ENCODE measurements at places on chromosomes 4 and X.

DNA sequence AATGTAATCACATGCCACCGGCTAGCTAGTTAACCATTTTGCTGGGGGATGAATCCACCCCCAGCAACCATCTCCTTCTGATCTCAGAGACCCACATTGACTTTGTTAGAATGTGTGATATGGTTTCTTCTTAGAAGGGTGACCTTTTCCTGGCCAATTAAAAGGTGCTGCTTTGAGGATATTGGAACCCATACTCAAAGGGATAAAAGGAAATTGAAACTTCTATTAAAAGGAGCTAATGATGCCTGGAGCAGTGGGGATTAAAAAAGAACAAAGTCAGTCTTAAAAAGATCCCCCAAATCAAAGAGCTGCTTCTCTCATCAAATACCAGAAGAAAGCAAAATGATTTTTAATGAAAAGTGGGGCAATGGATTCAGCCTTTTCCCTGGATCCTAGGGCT lies 214.1 kb downstream of the SHROOM3 start:
- no peak for DNase-seq

DNA sequence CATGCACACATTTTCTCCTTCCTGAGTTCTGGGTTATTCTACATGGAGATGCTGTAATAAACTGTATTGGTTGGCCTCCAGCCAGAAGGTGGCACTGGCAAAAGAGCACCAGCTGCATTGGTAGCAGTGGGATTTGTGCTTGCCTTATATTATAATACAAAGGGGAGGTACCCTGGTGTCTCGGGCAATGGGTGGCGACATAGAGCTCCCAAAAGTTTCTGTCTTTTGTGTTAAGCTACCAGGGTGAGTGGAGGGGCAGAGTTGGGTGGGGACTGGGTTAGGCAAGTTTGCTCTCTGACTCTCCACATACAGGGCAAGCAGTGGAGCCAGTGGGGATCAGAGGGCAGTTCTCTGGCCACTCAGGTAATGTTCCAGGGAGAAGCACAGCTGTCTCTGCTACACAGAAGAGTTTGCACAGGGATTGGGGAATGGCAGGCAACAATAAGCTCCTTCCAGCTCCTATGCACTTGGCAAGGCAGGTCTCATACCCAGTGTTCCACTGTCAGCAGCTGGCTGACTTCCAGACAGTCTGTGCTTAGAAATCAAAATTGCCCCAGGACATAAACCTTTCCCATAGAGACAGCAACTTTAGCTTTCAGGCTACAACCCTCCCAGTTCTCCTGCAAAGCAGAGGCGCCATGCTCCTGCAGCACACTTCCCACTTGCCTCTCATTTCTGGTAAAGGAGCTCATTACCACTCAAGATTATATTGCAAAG lies 463.9 kb upstream of the PCDH7 start:
- DNase-seq, result no peak

- no peak for DNase-seq
These were observed 4.2 kb downstream of the UFSP2 start for GRCh38 chr4:185421366-185422124.

GRCh38 chr4:10441512-10441911 lies 15.7 kb downstream of the ZNF518B start:
- no peak for DNase-seq

DNA sequence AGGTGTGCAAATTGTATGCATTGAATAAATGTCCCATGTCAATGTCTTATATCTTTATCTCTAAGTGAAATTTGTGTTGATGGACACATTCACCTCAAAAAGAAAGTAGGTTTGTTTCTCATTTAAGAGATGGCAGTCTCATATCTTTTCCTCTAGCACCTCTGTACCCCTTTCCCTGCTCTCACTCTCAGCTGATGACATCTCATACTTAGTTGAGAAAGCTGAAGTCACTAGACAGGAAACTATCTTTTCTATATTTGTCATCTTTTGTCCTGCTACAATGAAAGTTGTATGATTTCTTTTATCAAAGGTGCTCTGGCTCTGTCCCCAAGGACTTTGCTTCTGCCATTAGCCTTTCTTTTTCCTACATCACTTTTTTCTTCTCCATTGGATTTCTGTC lies 84.0 kb upstream of the GRPR start:
- DNase-seq, result no peak

DNA sequence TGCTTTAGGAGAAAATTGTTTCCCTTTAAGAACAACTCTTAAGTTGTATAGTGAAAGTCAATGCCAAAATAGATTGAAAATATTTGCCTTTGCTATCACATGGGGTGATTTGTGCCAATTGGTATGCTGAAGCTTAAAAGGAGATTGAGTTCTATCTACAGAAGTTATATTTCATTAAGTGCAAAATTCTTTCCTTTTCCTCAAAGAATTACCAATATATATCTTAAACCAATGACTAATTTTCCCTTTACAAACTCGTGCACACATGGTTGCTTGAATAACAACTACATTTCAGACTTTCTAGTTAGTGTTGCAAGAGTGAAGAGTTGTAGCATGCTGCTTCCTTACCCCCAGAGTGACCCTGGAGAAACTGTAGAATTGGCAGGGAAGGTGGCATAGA lies 990.0 kb upstream of the PABPC4L start:
- no peak for DNase-seq

All from NCI-H187 (cell line).